T-helper 17 cell (primary cell): ENCODE measurements at places on chromosomes 7 and 10. TPM values are rescaled to one million over a fixed set of nuclear protein-coding genes. Genes with fewer than 3 reads are reported as not detected.

- DNase-seq = no peak
Measured at GRCh38 chr10:131943021-131943814, 38.5 kb downstream of the BNIP3 start.

- no peak for DNase-seq
Measured at GRCh38 chr10:79081353-79082034, 12.7 kb downstream of the ZMIZ1 start.

GRCh38 chr10:13340626-13341376, 7.3 kb downstream of the SEPHS1 start:
- DNase-seq = no peak

GRCh38 chr7:151432658-151433521, 7.1 kb downstream of the CRYGN start:
- no peak for DNase-seq

GRCh38 chr10:60921633-60922032, 22.4 kb downstream of the RHOBTB1 start:
- no peak for DNase-seq

DNA sequence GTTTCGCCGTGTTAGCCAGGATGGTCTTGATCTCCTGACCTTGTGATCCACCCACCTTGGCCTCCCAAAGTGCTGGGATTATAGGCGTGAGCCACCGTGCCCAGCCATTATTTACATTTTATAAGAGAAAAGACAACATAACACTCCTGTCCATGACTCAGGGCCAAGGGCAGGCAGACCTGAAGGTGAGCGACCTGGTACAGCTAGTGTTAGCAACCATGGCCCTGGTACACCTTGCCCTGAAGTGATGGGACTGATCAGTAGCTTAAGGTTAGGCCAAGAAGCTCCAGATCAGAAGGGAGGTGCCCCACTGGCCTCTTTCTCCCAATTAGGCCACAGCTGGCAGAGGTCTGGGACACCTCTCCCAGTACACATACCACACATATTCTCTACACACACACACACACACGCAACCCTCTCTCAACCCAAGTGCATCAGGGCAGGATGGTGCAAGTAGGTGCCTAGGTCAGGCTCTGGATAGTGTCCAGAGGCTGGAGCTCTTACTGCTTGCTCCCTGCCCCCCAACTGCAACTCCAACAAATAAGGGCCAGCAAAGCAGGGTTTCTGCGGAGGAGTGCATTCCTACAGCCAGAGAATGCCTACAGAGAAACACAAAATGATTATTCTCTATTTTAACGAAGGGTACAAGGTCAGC, 43.8 kb downstream of the DPCD start:
- DNase-seq = no peak

DNA sequence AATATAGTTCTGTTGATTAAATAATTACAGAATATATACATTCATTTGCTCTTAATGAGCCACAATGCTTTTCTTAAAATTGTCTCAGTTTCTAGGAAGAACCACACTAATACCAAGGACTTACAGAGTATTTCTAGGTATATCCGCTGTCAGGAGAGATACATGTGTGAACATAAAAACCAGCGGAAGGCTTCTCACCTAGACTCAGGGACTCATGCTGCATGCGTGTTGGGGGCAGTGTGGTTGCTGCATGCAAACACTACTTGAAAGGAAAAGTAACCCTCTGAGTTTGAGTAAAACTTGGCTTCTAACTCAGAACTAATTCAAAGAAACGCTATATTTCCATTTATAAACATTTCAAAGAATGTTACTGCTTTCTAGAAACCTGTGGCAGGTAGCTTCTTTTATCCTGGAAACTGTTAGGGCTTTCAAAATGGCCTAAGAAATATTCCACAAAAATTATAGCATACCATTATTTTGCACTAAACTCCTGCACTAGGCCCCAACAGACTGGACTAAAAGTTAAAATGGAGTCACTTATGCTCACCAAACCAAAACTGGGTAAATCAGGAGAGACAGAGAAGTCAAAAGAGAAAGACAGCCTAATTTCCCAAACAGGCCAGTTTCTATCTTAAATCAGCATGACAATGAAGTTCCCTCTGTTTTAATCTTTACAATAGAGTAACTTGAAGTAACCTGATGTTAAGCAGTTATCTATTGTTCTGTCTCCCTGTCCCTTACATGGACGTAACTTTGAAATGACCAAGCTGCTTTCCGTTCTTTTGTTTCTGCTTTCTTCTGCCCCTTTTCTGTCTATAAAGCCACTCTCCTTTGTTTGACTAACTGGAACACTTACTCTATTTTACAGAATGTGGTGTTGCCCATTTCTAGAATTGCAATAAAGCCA, 95.2 kb upstream of the FAM133B start:
- no peak for DNase-seq

GRCh38 chr7:99142727-99143520, 984 bp downstream of the SMURF1 start:
- peak; percentile 93 for DNase-seq

- DNase-seq = no peak
Measured at GRCh38 chr7:132023466-132023865, 467.0 kb upstream of the PODXL start.

GRCh38 chr7:101743995-101744360, 73.4 kb upstream of the CUX1 start:
- DNase-seq = no peak

DNA sequence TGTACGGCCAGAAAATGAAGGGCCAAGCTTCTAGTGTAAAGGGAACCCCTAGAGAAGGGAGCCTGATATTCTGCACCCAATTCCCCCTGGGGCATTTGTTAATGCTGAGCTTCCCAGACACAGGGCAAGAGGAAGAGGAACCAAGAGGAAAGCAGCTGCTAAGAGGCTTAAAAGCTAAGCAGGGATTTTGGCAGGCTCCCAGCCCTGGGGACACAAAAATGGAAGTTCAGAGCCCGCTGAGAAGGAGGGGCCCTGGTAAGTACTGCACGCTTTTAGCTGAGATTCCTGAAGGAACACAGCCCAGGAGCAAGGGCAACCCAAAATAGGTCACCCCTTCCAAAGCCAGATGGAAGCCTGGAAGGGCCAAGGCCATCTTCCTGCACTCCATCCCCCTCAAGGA, 387.3 kb upstream of the MGMT start:
- DNase-seq = no peak

- no peak for DNase-seq
Measured at GRCh38 chr7:14380881-14381280, 391.4 kb upstream of the ETV1 start.

GRCh38 chr7:144873316-144873845, 37.5 kb upstream of the TPK1 start:
- no peak for DNase-seq

DNA sequence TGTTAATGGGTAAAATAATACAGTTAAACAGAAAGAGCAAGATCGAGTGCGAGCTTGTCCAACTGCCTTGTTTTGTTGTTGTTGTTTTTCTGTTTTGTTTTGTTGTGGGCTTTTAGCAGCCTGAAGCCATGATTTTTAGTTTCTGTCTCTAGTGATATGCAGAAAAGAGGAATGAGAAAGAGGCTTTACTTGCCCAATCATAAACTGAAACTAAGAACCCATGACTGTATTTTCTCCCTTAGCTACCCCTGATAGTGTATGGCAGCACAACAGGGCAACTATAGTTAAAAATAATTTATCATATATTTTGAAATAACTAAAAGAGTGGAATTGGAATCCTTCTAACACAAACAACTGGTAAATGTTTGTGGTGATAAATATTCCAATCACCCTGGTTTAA, 493.9 kb downstream of the GLRX3 start:
- no peak for DNase-seq

- no peak for DNase-seq
Measured at GRCh38 chr10:87918254-87918859, 54.9 kb downstream of the PTEN start.

DNA sequence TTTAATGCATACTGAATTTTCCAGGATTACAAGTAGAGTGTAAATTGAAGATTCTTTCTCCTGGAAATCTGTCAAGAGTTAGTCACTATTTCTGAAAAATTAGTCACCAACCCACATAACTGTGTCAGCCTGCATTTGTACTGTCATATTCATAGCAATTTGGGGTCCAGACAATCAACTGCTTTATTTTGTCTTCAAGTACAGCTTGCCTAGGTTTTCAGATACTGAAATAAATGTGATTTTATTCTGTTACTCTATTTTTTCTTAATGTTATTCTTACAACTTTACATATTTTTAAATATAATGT, 55.1 kb downstream of the CUBN start:
- DNase-seq = no peak

GRCh38 chr10:33252794-33253203, 81.7 kb downstream of the NRP1 start:
- DNase-seq = no peak

DNA sequence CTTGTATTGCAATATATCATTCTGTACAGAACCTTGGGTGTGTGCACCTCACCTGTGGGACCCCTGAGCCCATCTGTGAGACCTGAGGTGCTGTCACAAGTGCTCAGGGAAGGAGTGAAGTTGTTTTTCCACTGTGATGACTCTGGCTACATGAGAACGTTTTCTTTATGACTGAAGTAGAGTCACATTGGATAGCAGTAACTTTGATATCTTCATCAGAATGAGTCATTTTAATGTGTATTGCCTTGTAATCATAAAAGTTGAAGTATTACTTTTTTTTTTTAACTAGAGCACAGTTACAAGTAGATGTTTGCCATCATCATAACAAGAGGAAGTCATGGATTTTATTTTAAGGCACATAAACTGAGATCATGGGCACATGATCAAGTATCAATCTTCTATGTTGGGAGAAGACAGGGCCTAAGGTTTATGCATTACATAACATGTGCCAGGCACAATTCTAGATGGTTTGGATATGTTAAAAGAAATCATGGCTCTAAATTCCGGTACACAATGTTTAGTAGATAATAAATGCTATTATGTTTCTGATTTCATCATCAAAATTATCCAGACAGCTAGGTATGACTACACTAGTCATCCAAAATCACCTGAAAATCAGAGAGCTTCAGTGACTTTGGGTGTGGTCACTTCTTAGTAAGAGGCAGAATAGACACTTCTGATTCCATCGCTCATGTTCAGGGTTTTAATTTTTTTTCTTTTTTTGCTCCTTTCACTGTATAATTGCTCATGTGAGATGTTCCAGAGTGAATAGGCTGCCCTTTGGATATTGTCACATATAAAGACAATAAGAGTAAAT, 82.7 kb upstream of the KLF6 start:
- no peak for DNase-seq

DNA sequence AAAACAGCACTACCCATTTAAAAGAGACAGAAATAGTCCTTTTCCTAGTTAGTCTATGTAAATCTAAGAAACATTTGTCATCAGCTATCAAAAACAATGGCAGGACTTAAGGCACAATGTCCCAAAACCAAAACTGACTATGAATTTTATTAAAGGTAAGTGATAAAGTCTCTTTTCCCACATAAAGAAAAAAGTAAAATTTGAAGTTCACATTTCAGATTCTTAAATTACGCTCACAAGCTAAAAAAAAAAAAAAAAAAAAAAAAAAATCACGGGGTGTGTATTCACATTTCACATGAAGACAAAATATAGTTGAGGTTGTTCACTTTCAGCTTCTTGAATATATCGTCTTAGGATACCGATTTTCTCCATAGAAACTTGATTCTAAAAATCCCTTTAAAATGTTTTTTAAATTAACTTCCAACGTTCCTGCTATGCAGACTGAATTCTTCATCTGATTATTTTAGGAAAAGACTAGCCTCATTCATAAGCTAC, 1.6 kb downstream of the P4HA1 start:
- no peak for DNase-seq

CYP2W1 gene
- total RNA-seq = not detected

SHH gene
- not detected for total RNA-seq

DLX6 gene
- not detected for total RNA-seq

C10orf53 gene
- not detected for total RNA-seq

LRRC18 gene
- total RNA-seq = not detected

HPSE2 gene
- total RNA-seq = 0.34 TPM

MICU1 gene
- total RNA-seq = 19.9 TPM

GPR158 gene
- not detected for total RNA-seq

POM121 gene
- total RNA-seq = 58.8 TPM
